ENCODE measurements at places on chromosomes 7 and 10. TPM values are rescaled to one million over a fixed set of nuclear protein-coding genes. Genes with fewer than 3 reads are reported as not detected.
A peak's percentile ranks its signal among the peaks of the same experiment; 100 is the strongest.

Gene TACR2
- polyA plus RNA-seq = 0.05 TPM

GRCh38 chr7:42930889-42931288 is 1.1 kb downstream of the PSMA2 start:
- no peak for DNase-seq

- DNase-seq = no peak
These were observed 176.2 kb upstream of the CDCA7L start for GRCh38 chr7:22121702-22122474.

- DNase-seq = no peak
These were observed 93.9 kb downstream of the PDGFA start for GRCh38 chr7:425794-426188.

DNA sequence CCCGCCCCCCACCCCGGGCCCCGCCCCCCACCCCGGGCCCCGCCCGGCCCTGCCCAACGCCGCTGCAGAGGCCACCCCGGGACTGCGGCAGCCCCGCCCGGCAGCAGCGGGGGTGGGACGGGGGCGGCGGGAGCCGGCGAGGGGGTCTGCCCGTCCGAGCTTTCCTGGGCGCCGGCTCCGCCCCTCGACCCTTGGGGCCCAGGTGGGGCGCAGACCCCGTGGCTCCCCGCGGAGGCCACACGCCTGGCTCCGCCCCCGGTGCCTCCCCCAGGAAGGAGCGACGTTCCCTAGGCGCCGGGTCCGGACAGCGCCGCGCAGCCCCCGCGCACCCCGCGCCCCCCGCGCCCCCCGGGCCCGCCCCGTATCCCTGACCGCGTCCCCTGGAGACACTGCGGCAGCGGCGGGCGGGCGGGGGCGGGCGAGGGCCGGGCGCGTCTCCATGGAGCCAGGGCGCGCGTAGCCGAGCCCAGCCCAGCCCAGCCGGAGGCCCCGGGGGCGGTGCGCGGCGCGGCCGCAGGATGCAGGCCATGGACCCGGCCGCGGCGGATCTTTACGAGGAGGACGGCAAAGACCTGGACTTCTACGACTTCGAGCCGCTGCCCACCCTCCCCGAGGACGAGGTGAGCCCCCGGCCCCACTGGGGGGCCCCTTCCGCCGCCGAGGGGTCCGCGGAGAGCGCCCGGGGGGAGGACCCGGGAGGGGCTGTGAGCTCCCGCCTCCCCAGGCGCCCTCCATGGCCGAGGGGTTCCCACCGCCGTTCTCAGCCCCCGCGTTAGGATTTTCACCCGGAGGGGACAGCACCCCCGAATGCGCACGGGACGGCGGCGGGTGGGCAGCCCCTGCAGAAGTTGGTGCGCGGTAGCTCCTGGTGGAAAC is at the start of gene KNDC1:
Gene KNDC1, plus strand, starts transcription at position 270 of the 876 bp plus-strand sequence. Its CDS starts 249 bp downstream, at position 519.
- no peak for DNase-seq

Gene OR2A5
- polyA plus RNA-seq = not detected

Gene C10orf71
- polyA plus RNA-seq = not detected

GRCh38 chr10:60739558-60739957 is 38.7 kb upstream of the CDK1 start:
- no peak for DNase-seq

DNA sequence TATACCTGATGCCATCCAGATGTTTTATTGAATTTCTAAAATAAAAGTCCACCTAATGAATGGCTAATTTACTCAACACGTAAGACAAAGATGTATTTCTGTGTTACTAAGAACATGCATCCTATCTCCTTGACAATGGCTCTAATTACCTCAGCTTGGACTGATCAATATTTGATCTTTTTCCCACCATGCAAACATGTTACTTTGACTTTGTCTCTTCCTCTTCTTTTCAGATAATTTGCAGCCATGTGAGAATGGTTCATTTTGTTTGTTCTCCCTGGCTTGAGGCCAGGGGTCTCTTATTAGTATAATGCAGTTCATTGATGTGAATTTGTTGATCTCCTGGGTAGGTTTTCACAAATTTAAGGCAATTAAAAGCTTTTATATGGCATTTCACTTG is 302.1 kb downstream of the ADK start:
- no peak for DNase-seq

Gene GNGT1
- not detected for polyA plus RNA-seq

DNA sequence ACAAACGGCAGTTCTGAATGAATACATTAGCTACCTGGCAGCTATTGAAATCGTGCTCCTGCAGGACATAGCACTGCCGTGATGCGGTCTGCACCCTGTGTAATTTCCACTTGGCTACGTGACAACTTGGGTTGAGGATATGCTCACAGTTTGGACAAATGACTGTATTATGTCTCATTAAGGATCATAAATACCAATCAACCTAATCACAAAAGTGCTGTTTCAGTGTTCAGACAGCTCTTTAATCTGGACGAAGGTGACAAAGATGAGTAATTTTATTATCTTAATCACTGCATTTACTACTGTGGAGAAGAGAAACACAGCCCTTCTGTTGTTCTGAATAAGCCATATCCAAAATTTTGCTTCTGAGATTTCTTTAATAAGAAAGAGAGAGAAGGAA is 210.8 kb upstream of the PFKP start:
- DNase-seq = peak; percentile 4

Gene CALY
- polyA plus RNA-seq = not detected

GRCh38 chr7:151301471-151302462 is 39.8 kb upstream of the NUB1 start:
- DNase-seq = no peak

- peak; percentile 50 for DNase-seq
These were observed 103.6 kb downstream of the PRPF18 start for GRCh38 chr10:13690281-13690825.

Gene TMEM184A
- polyA plus RNA-seq = 15.6 TPM

Gene ABI1
- polyA plus RNA-seq = 56.3 TPM

Gene CACNB2
- 0.15 TPM for polyA plus RNA-seq

- DNase-seq = peak; percentile 99
These were observed 67.3 kb upstream of the KLF6 start for GRCh38 chr10:3852147-3852904.

Gene ANKRD1
- 0.06 TPM for polyA plus RNA-seq

DNA sequence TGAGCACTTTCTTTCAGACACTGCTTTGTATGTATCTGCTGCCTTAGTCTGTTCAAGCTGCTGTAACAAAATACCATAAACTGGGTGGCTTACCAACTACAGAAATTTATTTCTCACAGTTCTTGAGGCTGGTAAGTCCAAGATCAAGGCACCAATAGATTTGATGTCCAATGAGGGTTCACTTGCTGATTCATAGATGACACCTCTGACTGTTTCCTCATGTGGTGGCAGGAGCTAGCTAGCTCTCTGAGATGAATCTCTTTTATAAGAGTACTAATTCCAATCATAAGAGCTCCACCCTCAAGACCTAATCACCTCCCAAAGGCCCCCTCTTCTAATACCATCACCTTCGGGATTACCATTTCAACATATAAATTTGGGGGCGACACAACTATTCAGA is 76.6 kb upstream of the ADO start:
- DNase-seq = no peak

DNA sequence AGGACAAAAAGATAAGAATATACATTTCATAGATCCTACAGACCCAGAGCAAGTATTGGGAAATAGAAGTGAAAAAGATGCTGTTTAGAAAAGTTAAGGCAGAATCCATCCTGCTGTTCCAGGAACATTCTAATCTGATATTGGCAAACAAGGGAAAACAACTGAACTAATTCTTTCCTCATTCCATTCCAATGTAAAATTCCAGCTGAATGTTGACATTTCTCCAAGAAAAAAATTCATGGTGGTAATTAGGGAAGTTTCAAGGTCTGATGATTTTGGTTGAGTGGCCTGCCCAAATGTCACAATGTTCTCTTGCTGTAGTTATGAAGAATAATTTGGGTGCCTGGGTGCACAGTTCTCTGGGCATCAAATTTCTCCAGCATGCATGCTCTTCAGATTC is 15.2 kb downstream of the PIP start:
- DNase-seq = no peak

DNA sequence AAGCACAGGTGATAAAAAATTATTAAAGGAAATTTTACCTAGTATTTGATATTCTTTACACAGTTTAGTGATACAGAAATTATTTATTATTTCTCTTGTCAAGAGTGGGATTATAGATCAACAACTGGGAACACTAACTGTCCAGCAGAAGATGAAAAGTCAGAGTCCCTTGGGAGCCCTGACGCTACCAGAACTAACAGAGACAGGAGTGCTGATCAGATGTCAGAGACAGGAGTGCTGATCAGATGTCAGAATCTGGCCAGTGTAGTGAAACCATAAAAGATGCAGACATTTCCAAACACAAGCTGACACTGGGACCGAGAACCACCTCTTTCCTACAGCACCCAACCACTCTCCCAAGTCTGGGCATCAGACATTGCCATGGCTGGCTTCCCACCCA is 828.2 kb downstream of the TNS3 start:
- no peak for DNase-seq

DNA sequence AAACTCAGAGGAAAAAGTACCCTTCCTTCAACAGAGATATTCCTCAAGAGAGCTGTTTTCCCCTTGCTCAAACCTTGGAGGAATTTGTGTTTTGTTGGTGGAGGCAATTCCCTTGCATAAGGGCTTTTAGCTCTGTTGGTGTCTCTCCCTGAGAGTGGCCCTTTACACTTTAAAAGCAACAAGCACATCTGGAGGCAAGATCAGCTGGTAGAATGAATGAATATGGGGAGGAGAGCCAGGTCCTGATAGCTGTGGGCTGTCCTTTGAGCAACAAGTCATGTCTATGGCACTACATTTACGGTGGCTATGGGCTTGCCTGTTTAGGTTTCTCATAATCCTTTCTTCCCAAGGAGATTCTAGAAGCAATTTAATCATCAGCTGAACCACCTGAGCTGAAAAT is 384.0 kb downstream of the SORCS3 start:
- no peak for DNase-seq

DNA sequence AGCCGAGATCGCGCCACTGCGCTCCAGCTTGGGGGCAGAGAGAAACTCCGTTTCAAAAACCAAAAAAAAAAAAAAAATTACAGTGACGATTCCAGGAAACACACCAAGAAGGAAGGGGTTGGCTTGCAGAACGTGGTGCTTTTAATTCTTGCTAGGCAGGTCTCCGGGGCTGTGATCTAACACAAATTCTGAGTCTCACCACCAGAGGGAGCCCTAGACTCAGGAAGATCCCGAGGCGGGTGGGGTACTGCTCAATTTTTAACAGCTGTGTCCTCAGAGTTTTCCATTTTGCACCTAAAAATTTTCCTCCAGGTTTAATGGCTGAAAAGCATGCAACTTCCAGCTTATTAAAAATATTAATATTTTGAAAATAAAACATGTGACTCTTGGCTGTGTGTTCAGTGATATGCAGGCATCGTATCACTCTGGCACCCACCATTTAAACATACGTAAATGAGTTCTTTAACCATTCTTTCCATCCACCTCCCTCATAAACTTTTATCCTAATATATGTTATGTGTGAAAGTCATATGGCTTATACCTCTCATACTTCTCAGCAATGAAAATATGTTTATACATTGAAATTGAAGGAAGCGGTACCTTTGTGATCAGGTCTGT is 26.5 kb upstream of the NUB1 start:
- peak; percentile 13 for DNase-seq

DNA sequence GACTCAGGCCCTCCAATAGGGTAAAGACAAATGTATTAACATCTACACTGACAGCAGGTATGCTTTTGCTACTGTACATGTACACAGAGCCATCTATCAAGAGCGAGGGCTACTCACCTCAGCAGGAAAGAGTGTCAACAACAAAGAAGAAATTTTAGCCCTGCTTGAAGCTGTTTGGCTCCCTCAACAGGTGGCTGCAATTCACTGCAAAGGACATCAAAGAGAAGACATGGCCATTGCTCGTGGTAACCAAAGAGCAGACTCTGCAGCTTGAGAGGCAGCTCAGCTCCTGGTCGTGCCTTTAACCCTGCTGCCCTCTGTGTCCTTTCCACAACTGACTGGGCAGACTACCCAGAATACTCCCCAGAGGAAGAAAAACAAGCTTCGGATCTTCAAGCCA is 5.1 kb downstream of the AKR1B15 start:
- DNase-seq = no peak

DNA sequence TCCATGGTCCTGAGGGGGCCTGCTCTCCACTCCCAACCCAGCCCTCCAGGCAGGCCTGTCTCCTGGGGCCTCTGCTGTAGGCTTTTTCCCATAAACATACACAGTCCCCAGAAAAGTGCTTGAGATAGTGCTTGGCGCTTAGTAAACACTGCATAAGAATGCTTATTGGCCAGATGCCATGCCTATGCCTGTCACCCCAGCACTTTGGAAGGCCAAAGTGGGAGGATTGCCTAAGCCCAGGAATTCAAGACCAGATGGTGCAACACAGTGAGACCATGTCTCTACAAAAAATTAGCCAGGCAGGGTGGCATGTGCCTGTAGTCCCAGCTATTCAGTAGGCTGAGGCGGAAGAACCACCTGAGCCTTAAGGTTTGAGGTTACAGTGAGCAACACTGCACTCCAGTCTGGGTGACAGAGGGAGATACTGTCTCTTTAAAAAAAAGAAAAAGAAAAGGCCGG is 24.6 kb upstream of the ASL start:
- DNase-seq = peak; percentile 93

Gene MSS51
- polyA plus RNA-seq = 0.39 TPM

Data from keratinocyte (primary cell).